ENCODE measurements at places on chromosomes 5 and 9.

- no peak for DNase-seq
These were observed 151.2 kb downstream of the ZDHHC21 start for GRCh38 chr9:14542071-14542470.

GRCh38 chr9:102273952-102274351 is 535.5 kb upstream of the GRIN3A start:
- no peak for DNase-seq

- DNase-seq, result no peak
These were observed 248.4 kb downstream of the PRELID2 start for GRCh38 chr5:145586661-145587307.

GRCh38 chr5:40560474-40561110 is 119.1 kb upstream of the PTGER4 start:
- DNase-seq, result no peak

- peak; percentile 13 for DNase-seq
These were observed 49.5 kb upstream of the CD180 start for GRCh38 chr5:67246108-67246507.

- DNase-seq, result no peak
These were observed 276.8 kb downstream of the ADAMTS6 start for GRCh38 chr5:65204966-65205365.

DNA sequence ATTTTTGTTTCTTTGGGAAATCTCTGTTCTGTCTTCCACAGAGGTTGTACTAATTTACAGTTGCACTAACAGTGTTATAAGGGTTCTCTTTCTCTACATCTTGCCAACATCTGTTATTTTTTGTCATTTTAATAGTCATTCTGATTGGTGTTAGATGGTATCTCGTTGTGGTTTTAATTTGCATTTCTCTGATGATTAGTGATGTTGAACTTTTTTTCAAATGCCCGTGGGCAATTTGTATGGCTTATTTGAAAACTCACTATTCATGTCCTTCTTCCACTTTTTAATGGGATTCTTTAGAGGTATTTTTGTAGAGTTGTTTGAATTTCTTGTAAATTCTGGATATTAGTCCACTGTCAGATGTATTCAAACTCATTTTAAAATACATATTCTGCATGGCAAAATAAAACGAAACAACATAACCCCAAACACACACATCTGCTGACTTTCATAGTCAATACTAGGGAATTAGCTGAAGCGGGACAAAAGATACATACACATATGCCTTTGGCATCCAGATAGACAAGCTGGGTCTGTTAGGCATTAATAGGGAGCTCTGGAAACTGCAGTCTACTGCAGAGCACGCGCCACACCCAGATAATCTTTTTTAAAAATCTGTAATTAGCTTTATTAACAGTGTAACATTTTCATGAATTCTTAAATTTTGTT is 5.8 kb upstream of the SPATA31C2 start:
- DNase-seq, result no peak

DNA sequence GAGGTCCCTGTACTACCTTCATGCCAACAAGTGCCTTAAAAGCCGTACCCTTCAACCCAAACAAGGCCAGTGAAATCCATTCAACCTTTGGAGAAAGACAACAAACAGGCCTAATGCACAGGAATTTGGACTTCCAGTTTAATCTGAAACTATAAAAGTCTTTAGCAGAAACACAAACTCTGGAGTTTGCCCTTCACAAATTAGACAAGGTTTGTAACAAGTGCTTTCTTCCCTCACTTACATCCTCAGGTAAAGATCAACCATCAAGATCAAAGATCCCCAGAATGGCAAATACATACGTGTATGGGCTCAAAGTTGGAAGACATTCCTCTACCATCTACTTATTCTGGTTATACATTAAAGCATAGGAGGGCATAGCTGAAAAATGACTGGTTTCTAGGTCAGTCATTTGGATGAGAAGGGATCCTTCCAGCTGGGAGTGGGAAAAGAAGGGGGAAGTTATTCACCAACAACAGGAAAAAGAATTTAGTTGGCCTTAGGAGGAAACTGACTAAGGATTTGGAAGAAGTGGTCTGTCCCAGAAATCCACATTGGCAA is 2.0 kb downstream of the DAB2 start:
- no peak for DNase-seq

DNA sequence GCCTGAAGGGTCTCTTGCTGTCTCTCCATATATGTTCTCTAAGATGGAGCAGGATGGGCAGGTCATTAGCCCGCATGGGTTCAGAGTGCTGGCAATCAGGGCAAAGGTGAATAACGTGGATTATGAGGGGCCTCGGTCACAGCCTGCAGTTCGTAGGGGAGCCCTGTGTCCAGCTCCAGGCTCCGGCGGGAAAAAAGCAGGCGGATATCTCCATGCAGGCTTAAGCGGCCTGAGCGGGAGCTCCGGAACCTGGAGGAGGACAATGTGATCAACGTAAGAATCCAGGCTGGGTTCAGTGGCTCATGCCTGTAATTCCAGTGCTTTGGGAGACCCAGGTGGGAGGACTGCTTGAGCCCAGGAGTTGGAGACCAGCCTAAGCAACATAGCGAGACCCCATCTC is 2.2 kb upstream of the STOML2 start:
- DNase-seq, result no peak

DNA sequence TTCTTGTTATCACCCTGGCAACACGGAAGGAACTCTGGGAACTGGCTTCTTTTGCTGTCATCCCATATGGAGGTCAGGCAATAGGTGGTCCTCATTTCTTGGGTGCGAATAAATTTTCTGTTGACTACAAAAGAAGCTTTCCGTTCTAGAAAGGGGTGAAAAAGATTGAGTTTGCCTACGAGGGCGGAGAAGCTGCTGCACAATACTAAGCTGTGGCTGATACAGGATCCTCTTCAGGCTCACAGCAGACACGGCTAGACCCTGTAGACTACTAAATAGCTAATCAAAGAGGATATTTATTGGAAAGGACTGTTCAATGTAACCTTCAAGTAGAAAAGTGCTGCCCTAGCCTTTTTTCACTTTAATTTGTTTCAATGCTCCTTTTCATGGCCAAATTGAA is 58.1 kb downstream of the TJP2 start:
- DNase-seq, result no peak

DNA sequence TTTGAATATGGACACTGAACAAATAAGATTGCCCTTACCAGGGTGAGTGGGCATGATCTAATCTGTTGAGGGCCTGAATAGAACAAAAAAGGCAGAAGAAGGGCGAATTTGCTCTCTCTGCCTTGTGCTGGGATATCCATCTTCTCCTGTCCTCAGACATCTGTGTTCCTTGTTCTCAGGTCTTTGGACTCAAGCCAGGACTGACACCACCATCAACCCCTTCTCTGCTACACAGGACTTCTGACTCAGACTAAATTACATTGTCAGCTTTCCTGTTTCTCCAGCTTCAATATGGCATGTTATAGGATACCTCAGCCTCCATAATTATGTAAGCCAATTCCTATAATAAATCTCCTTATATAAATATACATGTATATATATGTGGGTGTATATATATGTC is 40.8 kb upstream of the SLCO6A1 start:
- no peak for DNase-seq

- no peak for DNase-seq
These were observed 161.9 kb upstream of the GAS1 start for GRCh38 chr9:87109231-87109631.

- no peak for DNase-seq
These were observed 318.3 kb upstream of the IRX4 start for GRCh38 chr5:2201011-2201410.

- DNase-seq, result no peak
These were observed 137.6 kb downstream of the NPR3 start for GRCh38 chr5:32848681-32849080.

DNA sequence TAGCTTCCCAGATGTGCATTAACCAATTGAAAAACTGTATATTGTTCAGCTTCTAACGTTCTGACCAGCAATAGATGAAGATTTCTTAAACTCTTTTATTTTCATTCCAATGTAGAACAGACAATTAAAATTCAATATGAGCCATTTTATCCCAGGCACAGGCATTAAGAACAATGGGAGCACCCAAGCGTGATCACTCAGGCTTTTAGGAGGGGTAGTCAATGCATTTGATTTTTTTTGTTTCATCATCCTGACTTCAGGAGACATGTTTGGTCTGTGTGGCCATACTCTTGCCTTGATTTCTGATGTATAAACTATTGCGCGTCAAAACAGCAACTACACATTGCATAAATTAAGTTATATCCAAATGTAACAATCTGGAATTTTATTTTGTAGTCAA is 653.0 kb upstream of the RORB start:
- no peak for DNase-seq

DNA sequence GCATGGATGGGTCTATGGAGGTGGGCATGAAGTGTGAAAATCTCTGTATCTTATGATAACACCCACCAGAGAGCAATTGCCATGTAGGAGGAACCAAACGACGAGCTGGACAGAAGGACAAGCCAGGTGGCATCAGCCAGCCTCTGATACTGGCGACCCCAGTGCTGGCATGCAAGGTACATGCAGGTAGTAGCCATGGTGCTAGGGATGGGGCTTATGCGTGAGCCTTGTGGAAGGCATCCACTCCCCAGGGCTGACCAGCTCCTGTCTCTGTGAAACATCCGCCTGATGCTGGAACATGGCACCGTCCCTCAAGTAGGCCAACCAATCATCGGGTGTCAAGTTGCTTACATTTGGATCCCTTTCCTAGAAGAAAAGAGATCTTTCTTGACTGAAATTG is 412.9 kb downstream of the GADD45G start:
- DNase-seq, result no peak

DNA sequence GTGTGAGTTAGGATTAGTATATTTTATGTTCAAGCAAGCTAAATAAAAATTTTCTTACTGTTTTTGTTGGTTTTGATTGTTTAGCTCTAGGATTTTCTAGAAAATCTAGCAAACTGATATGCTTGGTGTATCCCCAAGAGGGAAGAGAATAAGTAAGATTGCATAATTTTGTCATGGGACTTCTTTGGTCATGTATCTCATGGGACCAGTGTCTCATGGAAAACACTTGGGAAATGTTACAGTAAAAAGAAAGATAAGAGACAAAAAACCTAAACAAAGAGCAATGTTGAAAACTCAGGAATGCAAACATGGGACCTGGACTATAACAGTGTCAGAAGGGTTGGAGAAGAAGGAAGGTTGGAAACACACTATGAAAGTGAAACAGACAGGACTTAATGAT is 119.4 kb downstream of the TLR4 start:
- DNase-seq, result no peak
